ENCODE measurements at places on chromosomes 5 and 9. TPM values are rescaled to one million over a fixed set of nuclear protein-coding genes. Genes with fewer than 3 reads are reported as not detected.

The STING1 gene
- total RNA-seq: 69.3 TPM

The DHFR gene
- total RNA-seq: 18.6 TPM

The HSPB3 gene
- not detected for total RNA-seq

The IL17B gene
- not detected for total RNA-seq

The DPM2 gene
- total RNA-seq: 15.6 TPM

Measured in cardiac atrium fibroblast (primary cell).